ENCODE measurements at places on chromosomes 11 and 22.

- DNase-seq, result no peak
Observed at GRCh38 chr11:84501750-84502149, 1125.4 kb downstream of the DLG2 start.

DNA sequence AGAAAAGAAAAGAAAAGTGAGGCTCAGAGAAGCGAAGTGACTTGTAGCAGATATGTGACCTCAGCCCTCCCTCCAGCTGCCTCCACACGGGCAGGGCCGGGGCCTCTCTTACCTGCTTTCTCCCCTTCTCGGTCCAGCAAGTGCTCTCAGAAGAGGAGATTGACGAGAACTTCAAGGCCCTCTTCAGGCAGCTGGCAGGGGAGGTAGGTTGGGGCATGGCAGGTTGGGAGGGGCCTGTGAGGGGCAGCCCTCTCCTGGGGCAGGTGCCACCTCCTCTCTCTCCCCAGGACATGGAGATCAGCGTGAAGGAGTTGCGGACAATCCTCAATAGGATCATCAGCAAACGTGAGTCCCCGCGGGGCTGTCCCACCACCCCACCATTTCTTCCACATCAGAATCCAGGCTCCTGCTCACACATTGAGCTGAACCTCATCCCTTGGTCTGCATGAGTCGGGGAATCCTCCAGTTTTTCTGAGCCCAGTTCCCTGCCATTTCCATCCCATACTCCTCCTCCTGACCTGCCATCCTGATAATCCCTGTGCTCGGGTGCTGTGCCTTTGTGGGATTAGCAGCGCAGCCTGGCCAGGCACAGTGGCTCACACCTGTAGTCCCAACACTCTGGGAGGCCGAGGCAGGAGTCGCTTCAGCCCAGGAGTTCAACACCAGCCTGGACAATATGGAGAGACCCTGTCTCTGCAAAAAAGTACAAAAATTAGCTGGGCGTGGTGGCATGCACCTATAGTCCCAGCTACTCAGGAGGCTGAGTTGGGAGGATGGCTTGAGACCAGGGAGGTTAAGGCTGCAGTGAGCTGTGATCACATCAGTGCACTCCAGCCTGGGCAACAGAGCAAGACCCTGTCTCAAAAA, 26.4 kb downstream of the CAPN1 start:
- DNase-seq, result no peak

- DNase-seq, result peak; percentile 83
Observed at GRCh38 chr22:33921525-33922348, 1.5 kb upstream of the LARGE1 start.

GRCh38 chr11:3046641-3047040, 10.6 kb downstream of the CARS1 start:
- DNase-seq, result no peak

DNA sequence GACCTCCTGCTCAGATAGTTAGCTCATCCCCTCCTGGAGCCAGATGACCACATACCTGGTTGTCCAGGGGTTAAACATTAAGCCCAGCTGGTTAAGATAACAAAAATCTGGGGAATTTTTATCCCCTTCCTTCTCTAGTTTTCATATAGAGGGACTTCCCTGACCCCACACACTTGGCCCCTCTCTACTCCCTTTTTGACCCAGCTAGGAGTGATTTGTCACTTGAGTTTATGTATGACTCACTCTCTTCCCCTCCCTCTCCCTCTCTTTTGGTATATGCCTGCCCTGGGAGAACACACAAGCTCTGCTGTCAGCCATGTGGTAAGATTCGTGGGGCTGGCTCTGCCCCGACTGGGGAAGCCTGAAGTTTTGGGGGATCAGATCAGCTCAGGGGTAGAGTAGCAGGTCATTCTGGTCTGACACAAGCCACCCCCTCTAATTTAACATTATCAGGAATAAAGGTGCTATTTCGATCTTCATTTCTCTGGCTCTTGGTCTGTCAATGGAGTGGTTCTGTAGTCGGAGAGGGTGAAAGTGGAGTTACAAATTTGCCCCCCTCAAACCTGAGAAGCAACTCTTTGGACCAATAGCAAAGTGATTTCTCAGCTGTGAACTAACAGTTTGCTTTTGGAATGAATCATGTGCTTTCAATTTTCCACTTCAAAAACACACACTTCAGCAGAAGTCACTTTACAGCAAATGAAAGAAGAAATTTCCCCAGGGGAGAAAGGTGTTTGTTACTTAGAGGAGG, 415.3 kb upstream of the CADM1 start:
- DNase-seq, result no peak

DNA sequence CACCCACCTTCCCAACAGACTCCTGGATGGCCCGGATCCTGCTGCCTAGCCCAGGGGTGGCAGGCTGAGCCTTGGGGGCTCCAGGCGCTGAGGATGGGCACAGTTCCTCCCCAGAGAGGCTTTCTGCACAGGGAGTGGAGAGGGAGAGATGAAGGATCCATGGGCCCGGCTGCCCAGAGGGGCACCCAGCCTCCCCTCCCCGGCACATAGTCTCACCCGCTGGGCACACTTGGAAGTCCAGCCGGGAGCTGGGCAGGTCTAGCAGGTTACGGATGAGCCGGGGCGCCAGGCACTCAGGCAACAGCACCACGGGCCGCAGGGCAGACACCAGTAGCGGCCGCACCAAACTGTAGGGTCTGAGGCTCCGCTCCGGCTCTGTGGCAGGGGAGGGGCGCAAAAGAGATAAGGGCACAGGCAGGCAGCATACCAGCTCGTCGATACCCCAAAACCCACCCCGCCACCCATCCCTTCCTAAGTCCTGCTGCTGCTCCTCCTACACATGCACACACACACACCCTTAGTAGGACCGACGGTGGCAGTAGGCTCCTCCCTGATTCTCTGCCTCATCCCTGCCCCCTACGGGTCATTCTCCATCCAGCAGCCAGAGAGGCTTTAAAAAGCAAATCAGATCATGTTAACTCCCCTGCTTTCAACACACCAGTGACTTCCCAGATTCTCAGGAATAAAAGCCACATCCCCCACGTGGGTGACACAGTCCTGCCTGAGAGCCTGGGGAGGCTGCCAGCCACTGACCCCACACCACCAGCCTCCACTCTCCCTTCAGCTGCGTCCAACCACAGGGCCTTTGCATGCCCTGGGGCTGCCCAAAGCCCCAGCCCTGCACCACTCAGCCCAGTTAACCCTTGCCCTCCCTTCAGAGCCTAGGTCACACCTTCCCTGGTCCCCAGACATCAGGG, 6.5 kb upstream of the MFNG start:
- no peak for DNase-seq

- DNase-seq, result no peak
Observed at GRCh38 chr22:32317524-32317923, 40.1 kb upstream of the RFPL3 start.

DNA sequence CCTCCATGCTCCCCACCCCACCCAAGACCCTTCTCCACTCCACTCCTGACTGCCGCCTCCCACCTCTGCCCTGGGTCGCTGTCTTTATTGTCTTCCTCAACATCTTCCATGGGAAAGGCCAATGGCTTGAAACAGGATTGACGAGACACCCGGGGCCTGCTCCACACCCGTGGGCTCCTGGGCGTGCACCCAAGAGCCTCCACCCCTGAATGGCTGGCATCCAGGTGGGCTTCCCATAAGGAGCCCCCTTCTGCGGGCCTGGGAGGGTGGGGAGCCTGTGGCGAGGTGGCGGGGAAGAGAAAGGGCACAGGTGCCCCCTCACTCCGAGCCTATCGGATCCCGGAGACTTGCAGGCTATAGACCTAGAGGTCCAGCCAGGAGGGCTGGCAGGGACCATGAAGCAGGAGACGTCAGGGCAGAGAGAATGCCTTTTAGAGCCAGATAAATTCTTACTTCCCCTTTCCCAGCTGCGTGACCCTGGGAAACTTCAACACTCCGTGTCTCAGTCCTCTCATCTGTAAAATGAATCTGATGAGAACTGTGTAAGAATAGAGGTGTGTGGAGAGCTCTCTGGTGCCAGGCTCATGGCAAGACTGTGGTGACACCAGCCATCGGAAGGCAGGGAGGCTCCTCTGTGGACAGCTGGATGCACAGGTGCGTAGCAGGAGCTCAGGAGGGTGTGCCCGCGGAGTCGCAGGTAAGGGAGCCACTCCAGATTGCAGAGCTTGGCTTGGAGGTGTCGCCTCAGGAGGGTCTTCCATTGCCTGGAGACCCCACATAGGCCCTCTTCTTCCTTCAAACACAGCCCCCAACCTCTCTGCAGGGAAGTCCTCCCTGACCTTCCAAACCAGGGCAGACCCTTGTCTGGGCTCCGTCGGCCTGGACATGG, 53.9 kb downstream of the SMIM38 start:
- DNase-seq, result no peak

GRCh38 chr11:3129181-3129590, 35.9 kb downstream of the OSBPL5 start:
- DNase-seq, result no peak

DNA sequence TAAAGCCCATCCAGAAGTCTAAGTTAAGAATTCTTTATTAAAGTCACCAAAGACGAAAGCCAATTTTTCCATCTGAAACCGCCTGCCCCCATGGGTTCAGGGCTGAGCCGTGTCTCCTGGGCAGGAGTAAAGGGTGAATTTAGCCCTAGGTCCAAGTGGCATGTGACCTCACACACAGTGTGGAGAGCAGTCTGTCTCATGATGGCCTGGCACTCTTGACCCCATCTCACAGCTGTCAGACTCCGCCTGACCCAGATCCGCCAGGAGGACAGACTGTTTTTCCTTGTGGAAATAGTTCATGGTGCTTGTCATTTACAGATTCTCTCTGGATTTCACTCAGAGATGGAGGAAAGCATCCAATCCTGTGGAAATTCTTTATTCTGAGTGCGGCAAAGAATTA, 109.7 kb downstream of the GALNT18 start:
- no peak for DNase-seq

DNA sequence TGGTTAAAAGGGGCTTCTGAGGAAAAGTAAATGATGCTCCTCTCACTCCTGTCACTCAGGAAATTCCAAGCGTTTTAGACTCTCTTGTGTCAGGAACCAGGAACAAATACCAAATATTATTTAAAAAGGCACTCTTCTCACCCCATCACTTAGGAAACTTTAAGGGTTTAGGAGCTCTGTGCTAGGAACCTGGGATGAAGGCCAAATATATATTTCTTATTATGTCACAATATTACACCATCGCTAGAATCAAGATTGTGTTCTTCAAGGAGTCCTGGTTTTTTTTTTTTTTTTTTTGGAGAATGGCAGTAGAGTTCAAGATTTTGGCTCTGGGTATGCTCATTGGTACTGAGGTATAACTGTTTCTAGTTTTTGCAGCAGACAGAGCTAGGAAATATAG, 79.0 kb upstream of the HEPHL1 start:
- DNase-seq, result no peak

DNA sequence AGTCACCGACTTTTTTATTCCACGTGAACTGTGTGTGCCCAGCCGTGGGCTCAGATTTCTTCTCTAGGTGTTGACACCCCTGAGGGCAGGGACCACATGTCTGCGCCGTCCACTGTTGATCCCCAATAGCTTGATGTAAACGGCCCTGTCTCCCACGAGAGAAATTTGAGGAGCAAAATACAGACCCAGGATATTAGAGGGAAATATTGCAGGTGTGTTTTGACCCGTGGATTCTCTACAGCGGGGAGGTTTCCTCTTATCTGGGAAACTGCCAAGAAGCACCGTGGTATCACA, 437.5 kb downstream of the TBC1D22A start:
- no peak for DNase-seq

DNA sequence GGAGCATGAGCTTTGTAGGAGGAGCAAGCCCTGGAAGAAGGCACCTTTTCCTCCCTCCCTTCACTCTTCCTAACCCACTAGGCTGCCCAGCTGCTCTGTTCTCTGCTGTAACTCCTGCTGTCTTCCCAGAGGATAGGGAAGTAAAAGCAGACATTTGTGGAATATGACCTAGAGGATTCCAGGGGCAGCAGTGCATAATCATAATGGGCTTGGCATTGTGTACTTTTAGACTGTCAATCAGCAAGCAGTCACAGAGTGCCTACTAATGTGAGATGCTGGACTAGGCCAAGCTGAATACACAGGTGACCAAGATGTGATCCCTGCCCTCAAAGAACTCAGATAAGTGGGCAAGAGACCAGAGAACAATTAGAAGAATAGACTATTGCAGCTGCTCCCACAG, 133.0 kb downstream of the NAV2 start:
- DNase-seq, result no peak

DNA sequence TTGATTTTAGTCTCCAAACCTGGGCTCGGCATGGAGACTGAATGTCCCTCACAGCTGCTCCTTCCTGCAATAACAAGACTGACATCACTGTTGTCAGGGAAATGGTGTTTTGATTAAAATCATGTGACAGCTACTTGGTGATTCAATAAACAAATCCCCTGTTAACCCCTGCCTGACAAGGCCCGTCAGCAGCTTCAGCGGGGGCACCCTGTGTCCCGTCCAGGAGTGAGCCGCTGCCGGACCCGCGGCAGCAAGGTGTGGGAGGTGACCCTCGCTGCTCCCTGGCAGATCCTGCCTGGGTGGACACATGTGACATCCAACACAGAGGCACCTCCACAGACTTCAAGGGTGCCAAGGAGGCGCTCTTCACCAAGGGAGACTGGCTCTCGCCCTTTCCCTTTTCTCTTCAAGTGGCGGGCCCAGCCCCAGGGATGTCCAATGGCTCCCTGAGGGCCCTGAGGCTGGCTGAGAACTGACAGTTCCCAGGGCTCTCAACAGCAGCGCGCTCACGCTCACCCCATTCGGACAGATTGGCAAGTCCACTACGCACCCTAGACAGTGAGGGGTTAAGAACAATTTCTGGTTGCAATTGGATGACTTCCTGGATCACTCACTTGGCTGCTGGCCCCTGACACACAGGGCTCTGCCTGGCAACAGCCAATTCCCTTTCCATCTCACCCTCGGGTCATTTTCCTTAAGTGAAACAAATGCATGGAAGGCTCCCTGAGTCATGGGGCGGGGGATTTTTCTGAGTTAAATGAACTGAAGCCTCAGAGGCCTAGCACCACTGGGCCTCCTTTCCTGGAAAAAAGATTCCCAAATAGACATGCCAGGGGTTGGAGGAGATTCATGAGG, 30.7 kb downstream of the PPP2R1B start:
- peak; percentile 96 for DNase-seq

- no peak for DNase-seq
Observed at GRCh38 chr11:46456269-46457001, 64.9 kb upstream of the CHRM4 start.

- no peak for DNase-seq
Observed at GRCh38 chr11:72373163-72373562, 61.2 kb downstream of the CLPB start.

- DNase-seq, result no peak
Observed at GRCh38 chr22:20957102-20957682, 9.9 kb upstream of the AIFM3 start.

DNA sequence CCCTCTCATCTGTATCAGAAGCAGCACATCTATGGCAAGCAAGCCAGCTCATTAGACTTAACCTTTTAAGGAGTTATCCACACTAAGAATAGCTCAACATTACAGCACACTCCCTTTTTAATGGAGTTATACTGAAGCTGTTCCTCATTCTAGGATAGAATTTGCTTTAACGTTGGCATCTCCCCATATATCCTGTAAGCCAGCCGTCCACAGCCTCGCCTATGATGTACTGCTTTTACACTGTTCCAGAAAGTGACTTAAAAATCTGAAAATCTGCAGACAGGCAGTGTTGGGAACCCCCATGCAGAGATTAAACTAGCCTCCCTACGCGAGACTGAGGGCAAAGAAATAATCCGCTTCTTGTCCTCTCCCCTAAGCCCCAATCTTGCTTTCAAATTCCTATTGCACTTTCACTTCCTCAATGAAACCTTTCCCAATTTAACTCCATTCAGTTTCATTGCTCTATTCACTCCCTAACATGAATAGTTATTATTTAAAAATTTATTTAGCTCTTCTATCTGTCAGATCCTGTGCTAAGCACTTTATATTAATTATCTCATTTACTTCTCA, 225.0 kb downstream of the BLID start:
- peak; percentile 22 for DNase-seq
